ENCODE measurements at places on chromosomes 5 and 9. TPM values are rescaled to one million over a fixed set of nuclear protein-coding genes. Genes with fewer than 3 reads are reported as not detected.

The IQGAP2 gene
- not detected for total RNA-seq

- DNase-seq = no peak
These were observed 338.2 kb upstream of the TLE4 start for GRCh38 chr9:79233542-79233941.

GRCh38 chr5:67793418-67793817 lies 422.1 kb upstream of the PIK3R1 start:
- no peak for DNase-seq

DNA sequence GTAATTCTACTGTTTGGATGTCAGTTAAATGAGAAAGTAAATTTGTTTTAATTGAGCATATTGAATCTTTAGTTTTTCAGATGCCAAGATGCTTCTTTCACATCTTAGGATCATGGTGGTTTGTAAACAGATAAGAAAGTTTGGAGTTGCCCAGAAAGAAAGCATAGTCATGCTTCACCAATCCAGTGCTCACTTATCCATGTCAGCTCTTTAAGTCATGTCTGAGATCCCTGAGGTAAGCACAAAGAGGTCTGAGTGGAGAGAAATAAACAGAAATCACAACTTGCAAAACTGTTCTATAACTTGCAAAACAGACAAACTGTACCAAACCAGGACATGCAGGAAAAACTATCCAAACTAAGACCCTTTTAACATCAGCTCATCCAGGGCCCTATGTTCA lies 87.7 kb downstream of the OSTF1 start:
- DNase-seq = peak; percentile 36

All from Caki2 (cell line).